ENCODE measurements at places on chromosomes 13 and 19. TPM values are rescaled to one million over a fixed set of nuclear protein-coding genes. Genes with fewer than 3 reads are reported as not detected.

- no peak overlapping the region for H3K27ac ChIP-seq
- H3K4me3 ChIP-seq, result no peak overlapping the region
- no peaks in the 10 kb centered on the region for H3K4me1 ChIP-seq
- no peaks in the 10 kb centered on the region for H3K36me3 ChIP-seq
- DNase-seq, result peak; percentile 70
Measured at GRCh38 chr19:21698215-21698614, 69.2 kb downstream of the ZNF100 start.

- DNase-seq, result peak; percentile 79
- no peak overlapping the region for H3K4me3 ChIP-seq
- H3K36me3 ChIP-seq, result peaks cover 5% of the 10 kb centered on the region
- peaks cover 7% of the 10 kb centered on the region for H3K4me1 ChIP-seq
Measured at GRCh38 chr19:45526143-45526542, 18.9 kb downstream of the VASP start.

GRCh38 chr19:1248139-1248785 is at the start of gene MIDN:
Gene MIDN (plus strand): TSS chr19:1248583. CDS start chr19:1250297, 1,714 bp downstream.
- H3K4me3 ChIP-seq, result peak within 1 kb of the TSS; percentile 56
- peak within 1 kb of the TSS; percentile 99 for H3K27ac ChIP-seq
- H3K4me1 ChIP-seq, result peaks cover 30% of the 10 kb centered on the region

- no peak for DNase-seq
- H3K36me3 ChIP-seq, result no peaks in the 10 kb centered on the region
Measured at GRCh38 chr19:28700176-28700575, 512.8 kb downstream of the UQCRFS1 start.

- H3K4me3 ChIP-seq, result no peak overlapping the region
- no peak for DNase-seq
- no peaks in the 10 kb centered on the region for H3K27me3 ChIP-seq
- H3K4me1 ChIP-seq, result peaks cover 7% of the 10 kb centered on the region
- no peak overlapping the region for H3K27ac ChIP-seq
Measured at GRCh38 chr19:18663940-18664530, 19.4 kb upstream of the CRTC1 start.

GRCh38 chr13:51518827-51519226 is 65.4 kb upstream of the WDFY2 start:
- H3K4me1 ChIP-seq, result no peaks in the 10 kb centered on the region
- no peaks in the 10 kb centered on the region for H3K36me3 ChIP-seq
- no peak for DNase-seq
- no peak overlapping the region for H3K4me3 ChIP-seq
- H3K27ac ChIP-seq, result no peak overlapping the region
- H3K27me3 ChIP-seq, result no peaks in the 10 kb centered on the region

The STARD13 gene
- total RNA-seq, result 37.2 TPM

The SLC17A7 gene
- 1.4 TPM for total RNA-seq

The CGB7 gene
- not detected for total RNA-seq

The PSG11 gene
- not detected for total RNA-seq

The GPR180 gene
- 5.2 TPM for total RNA-seq

The GJA3 gene
- 0.16 TPM for total RNA-seq

The LINGO3 gene
- total RNA-seq, result 0.09 TPM

Data from kidney (tissue), 22 donors.